Thyroid gland (tissue), 4 donors: ENCODE measurements at places on chromosomes 2 and 18.

DNA sequence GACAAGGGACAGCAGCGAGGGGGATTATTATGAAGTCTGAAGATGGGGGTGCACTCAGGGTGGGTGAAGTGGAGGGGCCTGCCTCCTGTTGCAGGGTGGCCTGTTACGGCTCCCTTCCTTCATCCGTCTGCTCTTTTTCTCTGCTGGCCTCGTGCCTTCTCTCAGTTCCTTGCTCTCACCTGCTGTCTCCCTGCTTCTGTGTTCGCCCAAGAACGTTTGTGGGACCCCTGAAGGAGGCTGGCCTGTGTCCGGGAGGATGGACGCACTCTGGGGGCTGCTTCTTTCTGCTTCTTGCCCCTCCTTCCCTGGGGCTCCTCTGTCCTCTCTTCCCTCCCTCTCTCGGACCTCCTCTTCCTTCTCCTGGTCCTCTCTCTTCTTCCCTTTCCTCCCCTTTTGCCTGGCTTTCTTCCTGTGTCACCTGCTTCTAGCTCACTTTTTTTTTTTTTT, 13.8 kb downstream of the MROH2A start:
- H3K4me3 ChIP-seq: no peak overlapping the region
- no peak overlapping the region for H3K27ac ChIP-seq
- H3K27me3 ChIP-seq: no peaks in the 10 kb centered on the region
- no peaks in the 10 kb centered on the region for H3K4me1 ChIP-seq

GRCh38 chr2:46644690-46645385, 165.5 kb downstream of the TMEM247 start:
- H3K27ac ChIP-seq: peak overlapping the region; percentile 91
- DNase-seq: no peak
- no peaks in the 10 kb centered on the region for H3K4me1 ChIP-seq
- H3K27me3 ChIP-seq: no peaks in the 10 kb centered on the region

DNA sequence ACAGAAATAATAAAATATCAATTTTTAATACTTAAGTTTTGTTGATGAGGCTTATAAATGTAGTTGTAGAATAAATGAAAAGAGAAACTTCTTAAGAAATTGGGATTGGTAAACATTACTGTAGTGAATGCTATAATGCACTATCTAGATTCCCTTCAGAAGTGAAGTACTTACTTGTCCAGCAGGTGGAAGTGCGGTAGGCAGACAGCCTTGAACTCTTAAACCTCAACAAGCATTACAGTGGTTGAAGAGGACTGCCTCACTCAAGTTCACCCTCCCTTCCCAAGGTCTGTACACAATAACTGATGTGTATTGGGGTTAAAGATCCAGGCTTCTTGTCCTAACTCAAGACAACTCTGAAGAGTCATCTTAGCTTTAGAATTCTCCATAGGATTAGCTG, 931.0 kb upstream of the LRRTM1 start:
- DNase-seq: no peak
- no peak overlapping the region for H3K4me3 ChIP-seq
- no peaks in the 10 kb centered on the region for H3K36me3 ChIP-seq
- no peak overlapping the region for H3K27ac ChIP-seq

DNA sequence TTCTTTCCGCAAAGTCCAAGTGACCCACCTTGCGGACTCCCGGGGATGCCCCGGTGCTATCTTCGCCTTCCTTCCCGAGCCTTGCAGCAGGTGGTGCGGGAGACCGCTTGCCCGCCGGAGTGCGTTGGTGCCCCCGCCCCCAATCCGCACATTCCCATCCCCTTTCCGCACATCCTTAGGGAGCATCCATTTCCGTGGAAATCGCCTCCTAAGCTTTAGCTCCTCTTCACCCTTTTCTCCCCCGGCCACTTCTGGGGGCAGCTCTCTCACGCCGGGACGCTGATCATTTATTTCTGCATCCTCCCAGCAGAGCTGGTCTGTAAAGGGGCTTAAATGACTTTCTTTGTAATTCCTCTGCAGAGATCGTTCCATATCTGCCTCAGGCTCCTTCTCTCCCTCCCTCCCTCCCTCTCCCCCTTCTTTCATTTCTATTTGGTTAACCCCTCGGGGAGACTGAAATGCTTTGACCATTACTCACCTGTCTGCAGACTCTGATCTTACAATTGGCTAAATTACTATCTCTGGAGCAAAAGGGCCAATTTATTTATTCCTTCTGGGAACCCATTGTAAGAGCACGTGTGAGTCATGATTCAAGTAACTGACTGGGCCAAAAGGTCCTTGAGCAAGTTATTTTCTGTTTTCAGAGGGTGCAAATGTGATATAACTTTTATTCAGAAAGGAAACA, 1.3 kb upstream of the LYPD1 start:
- peaks cover 19% of the 10 kb centered on the region for H3K4me1 ChIP-seq
- H3K27me3 ChIP-seq: peaks cover 11% of the 10 kb centered on the region
- DNase-seq: no peak
- H3K4me3 ChIP-seq: no peak overlapping the region
- no peaks in the 10 kb centered on the region for H3K36me3 ChIP-seq

DNA sequence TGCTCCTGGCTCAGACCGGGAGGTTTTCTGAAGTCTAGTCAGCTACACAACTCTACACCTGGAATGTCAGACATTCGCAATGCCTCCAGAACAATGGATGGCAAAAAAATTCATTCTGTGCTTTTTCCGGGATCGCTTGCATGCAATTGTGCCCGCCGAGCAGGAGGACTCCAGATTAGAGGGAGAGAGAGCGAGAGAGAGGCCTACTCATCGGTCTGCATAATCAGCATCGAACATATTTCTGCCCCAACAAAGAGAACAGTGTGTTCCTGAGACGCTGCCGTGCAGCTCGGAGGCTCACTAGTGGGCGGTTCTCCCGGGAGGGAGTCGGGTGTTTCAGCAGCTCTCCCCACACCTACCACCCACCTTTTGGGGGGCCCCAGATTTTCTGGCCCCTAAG, 117.1 kb downstream of the KLHL29 start:
- H3K36me3 ChIP-seq: no peaks in the 10 kb centered on the region
- no peak overlapping the region for H3K4me3 ChIP-seq
- H3K27me3 ChIP-seq: no peaks in the 10 kb centered on the region
- H3K27ac ChIP-seq: no peak overlapping the region

DNA sequence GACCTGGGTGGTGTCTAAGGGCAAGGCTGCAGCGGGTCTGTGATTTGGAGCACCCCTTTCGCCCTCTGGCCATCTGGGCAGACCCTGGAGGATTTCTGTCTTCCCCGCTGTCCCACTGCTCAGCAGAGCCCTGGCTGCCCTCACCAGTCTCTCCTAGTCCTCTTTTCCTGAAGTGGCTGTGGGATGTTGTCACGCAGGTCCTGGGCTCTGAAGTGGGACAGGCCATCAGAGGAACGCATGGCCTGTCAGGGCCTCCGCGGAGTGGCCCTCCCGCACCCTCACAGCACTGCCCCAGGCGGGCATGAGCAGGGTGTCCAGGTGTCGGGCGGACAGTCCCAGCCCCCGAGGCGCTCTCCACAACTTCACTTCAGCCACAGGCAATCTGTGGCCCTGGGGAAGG, 1.1 kb upstream of the TMEM185B start:
- no peak overlapping the region for H3K27ac ChIP-seq
- peaks cover 23% of the 10 kb centered on the region for H3K4me1 ChIP-seq
- H3K27me3 ChIP-seq: no peaks in the 10 kb centered on the region
- DNase-seq: peak; percentile 28
- H3K36me3 ChIP-seq: no peaks in the 10 kb centered on the region

- no peaks in the 10 kb centered on the region for H3K36me3 ChIP-seq
- no peak overlapping the region for H3K4me3 ChIP-seq
- H3K27ac ChIP-seq: no peak overlapping the region
- no peaks in the 10 kb centered on the region for H3K4me1 ChIP-seq
These were observed 181.2 kb upstream of the LRATD1 start for GRCh38 chr2:14451312-14451711.

GRCh38 chr2:158965107-158965506, 3.3 kb upstream of the TANC1 start:
- no peak overlapping the region for H3K27ac ChIP-seq
- no peak for DNase-seq
- H3K36me3 ChIP-seq: no peaks in the 10 kb centered on the region
- peaks cover under 1% of the 10 kb centered on the region for H3K4me1 ChIP-seq
- no peak overlapping the region for H3K4me3 ChIP-seq
- H3K27me3 ChIP-seq: no peaks in the 10 kb centered on the region
